ENCODE measurements at places on chromosomes 2 and 18.

DNA sequence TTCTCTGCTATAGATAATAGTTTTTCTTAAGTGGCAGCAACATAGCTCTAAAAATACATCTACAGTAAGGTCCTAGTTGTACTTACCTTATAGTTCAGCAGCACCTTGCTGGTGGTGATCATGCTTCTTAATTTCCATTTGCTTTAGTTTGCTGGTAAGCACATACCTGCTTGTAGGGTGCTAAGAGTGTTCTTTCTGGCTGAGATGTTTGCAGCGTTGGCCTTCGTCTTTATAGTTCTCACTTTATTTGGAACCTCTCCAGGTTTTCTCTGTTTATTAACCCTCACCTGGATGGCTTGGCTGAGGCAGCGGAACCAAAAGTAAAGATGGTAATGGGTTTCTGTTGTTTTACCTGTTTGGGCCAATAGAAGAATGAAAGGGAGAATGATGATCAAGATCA, 123.6 kb upstream of the EFEMP1 start:
- DNase-seq = no peak

DNA sequence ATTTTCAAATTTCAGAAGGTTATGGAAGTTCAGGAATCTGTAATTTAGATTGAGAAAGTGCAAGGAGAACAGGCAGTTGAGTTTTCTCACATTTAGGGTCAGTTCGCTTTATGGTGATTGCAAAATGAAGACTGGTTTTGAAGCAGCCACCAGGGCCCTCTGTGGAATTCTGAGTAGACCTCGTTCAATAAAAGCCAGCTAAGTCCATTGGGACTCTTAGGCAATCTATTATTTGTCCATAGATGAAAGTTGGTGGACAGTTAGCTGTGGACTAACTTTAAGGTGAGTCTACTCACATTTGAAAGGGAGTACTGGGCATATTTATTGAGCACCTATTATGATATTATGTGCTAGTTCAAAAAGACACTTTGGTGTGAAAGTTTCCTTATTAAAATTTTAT, 266.3 kb upstream of the LINC00305 start:
- DNase-seq = no peak

GRCh38 chr18:6613581-6613980, 115.9 kb upstream of the ARHGAP28 start:
- no peak for DNase-seq

GRCh38 chr2:127957240-127957639, 70.6 kb downstream of the SAP130 start:
- DNase-seq = no peak

- no peak for DNase-seq
Measured at GRCh38 chr2:156322051-156322685, 10.4 kb downstream of the NR4A2 start.

GRCh38 chr2:207983641-207984042, 41.7 kb downstream of the PLEKHM3 start:
- DNase-seq = no peak

All from activated CD4-positive, alpha-beta T cell treated with anti-CD3 and anti-CD28 coated beads, Interleukin-2, amount 50 U/mL, for 24 hours (primary cell).